ENCODE measurements at places on chromosomes 3 and 15.

DNA sequence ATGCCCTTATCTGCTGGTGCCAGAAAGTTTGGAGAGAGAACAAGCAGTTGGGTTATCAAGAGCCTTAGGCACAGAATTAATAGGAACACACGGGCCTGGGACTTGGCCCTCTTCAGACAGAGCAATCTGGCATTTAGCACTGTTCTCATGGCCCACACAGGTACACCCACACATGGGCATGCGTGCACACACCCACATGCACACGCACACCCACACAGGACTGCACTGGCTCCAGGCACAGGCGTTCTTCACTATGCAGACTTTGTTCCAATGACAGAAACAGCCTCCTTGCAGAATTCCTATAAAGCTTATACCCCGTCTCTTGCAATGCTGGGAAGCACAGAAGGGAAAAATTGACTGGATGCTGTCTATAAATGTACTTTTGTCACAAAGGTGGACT is 36.3 kb downstream of the TMEM44 start:
- no peak for DNase-seq

DNA sequence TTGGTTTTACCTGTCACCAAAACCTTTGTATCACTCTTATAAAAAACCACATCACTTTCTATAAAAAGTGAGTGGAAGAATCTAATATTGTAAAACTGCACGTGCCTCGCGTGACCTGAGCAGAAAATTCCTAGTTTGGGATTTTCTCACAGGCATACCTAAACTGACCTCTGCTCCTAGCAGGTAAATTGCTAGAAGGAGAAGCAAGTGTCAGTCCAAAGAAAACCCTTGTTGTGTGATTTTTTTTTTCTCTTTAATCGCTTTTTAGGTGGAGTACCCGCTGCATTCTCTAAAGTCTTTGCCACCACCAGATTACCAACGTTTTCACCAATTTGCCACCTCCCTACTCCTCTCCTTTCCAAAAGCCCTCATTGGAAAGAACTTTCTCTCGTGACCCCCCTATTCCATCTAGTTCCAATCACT is 534 bp upstream of the UBE2E1 start:
- no peak for DNase-seq

GRCh38 chr15:29449136-29449535 is 179.5 kb upstream of the NSMCE3 start:
- no peak for DNase-seq

- DNase-seq, result no peak
These were observed 23.6 kb upstream of the KIF23 start for GRCh38 chr15:69390575-69390974.

GRCh38 chr15:42154212-42154941 is 2.1 kb downstream of the PLA2G4F start:
- no peak for DNase-seq

GRCh38 chr3:135751991-135752390 is 213.5 kb upstream of the PPP2R3A start:
- DNase-seq, result no peak

- no peak for DNase-seq
These were observed 17.0 kb downstream of the TGM5 start for GRCh38 chr15:43249699-43250203.

DNA sequence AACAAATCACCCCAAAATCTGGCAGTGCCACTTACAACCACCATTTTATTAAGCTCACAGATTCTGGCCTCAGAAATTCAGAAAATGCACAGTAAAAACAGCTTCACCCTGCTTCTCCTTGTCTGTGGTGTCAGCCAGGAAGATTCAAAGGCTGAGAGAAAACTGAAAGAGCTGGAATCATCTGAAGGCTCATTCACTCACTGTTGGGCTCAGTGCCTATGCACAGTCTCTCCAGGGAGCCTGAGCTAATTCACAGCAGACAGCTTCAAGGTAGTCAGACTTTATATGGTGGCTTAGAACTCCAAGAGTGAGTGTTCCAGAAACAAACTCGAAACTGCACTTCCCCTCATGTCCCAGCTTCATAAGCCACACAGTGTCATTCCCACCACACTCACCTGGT is 16.5 kb upstream of the PLOD2 start:
- no peak for DNase-seq
